ENCODE measurements at places on chromosomes 7 and 10.

DNA sequence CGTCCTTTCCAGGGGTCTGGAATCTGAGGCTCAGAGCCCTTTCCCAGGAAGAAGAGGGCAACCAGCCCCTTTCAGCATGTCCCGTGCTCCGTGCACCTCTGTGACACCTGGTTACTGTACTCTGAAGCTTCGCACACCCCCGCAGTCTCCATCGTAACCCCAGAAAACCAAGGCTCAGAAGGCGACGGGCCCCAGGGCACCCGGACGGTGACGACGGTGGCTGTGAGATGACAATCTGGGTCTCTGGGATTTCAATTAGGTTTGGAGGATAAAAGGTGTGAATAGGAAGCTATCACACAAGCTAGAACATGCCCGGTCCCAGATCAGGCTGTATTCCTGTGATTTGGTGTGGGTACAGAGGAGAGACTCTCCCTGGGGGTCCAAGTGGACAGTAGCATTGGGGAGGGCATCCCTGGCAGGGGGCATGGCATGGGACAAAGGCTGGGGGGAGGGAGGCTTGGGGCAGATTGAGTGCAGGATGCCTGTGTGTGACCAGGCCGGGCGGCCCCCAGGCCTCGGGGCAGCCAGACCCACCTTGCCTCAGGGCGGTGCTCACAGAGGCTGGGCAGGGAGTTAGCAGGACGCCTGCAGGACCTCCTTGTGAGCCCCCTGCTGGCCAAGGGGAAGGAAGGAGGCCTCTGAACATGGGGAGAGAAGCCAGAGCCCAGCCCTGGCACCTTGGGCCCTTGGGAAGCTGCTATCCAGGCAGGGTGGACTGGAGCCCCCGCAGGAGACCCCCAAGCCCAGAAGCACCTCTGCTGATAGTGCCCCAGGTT, 23.4 kb upstream of the PSMG3 start:
- DNase-seq = peak; percentile 63

DNA sequence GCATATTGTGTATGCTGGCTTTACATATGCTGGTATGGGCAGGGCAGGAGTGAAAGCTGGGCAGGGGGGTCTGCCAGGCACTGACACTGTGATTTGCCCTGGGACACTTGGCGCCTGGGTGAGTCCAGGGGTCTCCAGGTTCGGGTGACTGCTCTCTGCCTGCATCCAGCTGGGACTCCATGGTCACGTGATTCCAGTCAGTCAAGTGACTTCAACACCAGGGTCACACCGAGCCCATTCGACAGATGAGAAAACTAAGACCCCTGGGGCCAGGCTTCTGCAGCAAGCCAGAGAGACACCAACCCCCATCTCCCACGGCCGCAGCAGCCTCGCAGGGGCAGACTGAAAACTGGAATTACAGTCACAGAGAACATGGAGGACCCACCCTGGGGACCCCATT, 30.0 kb downstream of the MMD2 start:
- DNase-seq = no peak

DNA sequence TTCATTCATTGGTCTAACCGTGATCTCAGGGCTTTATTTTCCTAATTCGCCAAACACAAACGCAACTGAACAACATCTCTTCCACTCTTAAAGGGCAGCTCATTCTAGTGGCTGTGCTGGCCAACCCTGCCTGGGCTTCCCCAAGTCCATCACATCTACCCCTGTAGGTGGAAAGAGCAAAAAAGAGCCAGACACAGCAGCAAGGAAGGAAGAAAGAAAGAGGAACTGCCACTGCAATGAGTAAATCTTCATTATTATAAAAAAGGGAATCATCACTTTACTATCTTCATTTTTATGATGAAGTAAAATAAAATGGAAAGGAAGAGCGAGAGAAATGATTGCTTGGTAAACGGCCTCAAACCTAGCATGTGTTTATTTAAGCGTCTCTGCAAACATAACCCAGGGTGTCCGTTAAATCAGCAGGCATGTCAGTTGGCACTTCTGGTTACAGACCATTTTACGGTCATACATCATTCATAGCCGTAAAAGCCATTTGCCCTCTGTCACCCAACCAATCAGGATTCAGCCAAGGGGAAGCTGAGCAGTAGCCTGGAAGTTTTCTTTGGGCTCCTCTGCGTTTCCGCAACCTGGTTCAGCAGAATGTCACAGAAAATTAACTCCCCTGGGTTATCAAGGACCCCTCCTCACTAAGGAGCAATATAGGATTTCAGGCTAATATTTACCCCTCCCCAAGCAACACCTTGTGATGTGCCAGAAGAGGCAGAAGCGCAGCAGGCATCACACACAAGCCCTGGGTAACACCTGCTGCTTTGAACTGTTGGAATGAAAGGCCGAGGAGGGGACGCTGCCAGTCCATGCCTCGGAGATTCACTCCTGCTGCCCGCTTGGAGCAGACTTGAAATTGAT, 234.0 kb downstream of the SNX10 start:
- no peak for DNase-seq

GRCh38 chr7:45156516-45157272, 897 bp upstream of the RAMP3 start:
- DNase-seq = no peak

DNA sequence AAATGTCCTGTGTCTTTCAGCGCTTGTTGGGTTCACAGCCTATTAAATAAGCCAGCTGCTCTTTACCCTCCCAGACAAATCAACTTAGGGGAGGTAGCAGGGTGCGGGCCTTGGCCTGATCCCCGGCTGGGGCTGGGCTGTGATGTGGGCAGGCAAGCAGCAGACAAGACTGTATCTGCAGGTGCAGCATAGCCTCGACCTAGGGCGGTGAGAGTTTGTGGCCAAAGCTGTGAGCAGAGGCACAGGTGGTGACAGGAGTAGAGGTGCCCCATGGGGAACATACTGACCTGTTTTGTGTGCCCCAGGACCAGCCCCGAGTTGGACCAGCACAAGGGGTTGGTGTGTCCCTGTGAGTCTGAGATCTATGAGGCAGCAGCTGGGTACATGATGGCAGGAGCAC, 885.4 kb downstream of the ZNF37A start:
- no peak for DNase-seq

GRCh38 chr7:128177768-128178550, 63.1 kb upstream of the LEP start:
- no peak for DNase-seq

GRCh38 chr10:58104351-58104751, 163.3 kb downstream of the IPMK start:
- DNase-seq = no peak

GRCh38 chr10:118913825-118914224, 115.7 kb upstream of the NANOS1 start:
- DNase-seq = no peak

GRCh38 chr10:74738985-74739567, 87.3 kb upstream of the KAT6B start:
- peak; percentile 97 for DNase-seq

DNA sequence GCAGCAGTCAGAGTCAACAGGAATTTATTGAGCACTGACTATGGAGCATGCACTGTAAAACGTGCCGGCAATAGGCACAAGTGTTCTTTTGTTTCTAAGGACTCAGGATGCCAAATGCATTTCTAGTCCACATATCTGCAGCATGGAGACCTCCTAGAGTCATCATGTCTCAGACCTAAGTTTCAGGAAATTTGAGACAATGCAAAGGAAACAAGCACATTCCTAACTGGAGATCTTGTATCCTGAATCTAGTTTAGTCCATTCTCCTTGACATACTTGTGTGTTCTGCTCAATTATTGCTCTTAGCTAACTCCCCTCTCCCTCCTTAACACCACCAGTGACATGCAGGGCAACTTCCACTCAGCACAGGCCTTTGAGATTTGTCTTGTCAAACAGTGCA, 173.2 kb downstream of the ZNF438 start:
- peak; percentile 21 for DNase-seq

GRCh38 chr7:25444991-25445390, 216.7 kb upstream of the NPVF start:
- DNase-seq = no peak

- DNase-seq = peak; percentile 80
These were observed 73.7 kb downstream of the EVX1 start for GRCh38 chr7:27316311-27316710.
